ENCODE measurements at places on chromosomes 5 and 9. TPM values are rescaled to one million over a fixed set of nuclear protein-coding genes. Genes with fewer than 3 reads are reported as not detected.

QRFP gene
- not detected for total RNA-seq

SHC3 gene
- 5.7 TPM for total RNA-seq

FOXD4L5 gene
- 0.26 TPM for total RNA-seq

IL17B gene
- not detected for total RNA-seq

FRRS1L gene
- total RNA-seq, result 0.33 TPM

TLE1 gene
- total RNA-seq, result 49.5 TPM

GMCL2 gene
- not detected for total RNA-seq

PCDHB4 gene
- total RNA-seq, result 1.6 TPM

F2RL1 gene
- total RNA-seq, result 17.5 TPM

BARX1 gene
- 0.26 TPM for total RNA-seq

SREK1 gene
- total RNA-seq, result 134 TPM

TNFSF8 gene
- total RNA-seq, result 1.0 TPM

CEL gene
- total RNA-seq, result 8,438 TPM

ROR2 gene
- 5.4 TPM for total RNA-seq

WWC1 gene
- 40.0 TPM for total RNA-seq

SLC25A2 gene
- total RNA-seq, result not detected

THBS4 gene
- 20.8 TPM for total RNA-seq

SEMA5A gene
- 40.2 TPM for total RNA-seq

All from body of pancreas (tissue), 4 donors.